ENCODE measurements at places on chromosomes 3 and 15. TPM values are rescaled to one million over a fixed set of nuclear protein-coding genes. Genes with fewer than 3 reads are reported as not detected.

- no peak for DNase-seq
Observed at GRCh38 chr3:136860541-136860940, 1.5 kb upstream of the NCK1 start.

GRCh38 chr15:28147801-28148200 is 48.7 kb upstream of the OCA2 start:
- no peak for DNase-seq

DNA sequence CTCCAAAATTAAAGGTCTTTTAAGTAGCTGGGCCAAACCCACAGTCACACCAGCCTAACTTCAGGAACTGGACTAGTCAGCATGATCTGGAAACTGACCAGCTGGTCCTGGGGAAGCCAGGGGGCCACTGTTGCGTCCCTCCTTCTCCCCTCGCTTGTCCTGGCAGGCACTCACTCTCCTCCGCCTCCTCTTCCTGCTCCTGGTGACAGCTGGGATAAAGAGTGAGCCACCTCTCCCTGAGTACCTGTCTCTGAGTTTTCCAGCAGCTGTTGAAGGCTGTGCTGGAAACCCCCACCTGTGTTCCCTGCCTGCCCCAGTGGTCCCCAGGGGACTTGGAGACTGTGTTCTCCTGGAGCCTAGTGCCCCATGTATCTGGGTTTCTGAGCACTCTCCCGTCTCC is 56.0 kb downstream of the FGD5 start:
- no peak for DNase-seq

DNA sequence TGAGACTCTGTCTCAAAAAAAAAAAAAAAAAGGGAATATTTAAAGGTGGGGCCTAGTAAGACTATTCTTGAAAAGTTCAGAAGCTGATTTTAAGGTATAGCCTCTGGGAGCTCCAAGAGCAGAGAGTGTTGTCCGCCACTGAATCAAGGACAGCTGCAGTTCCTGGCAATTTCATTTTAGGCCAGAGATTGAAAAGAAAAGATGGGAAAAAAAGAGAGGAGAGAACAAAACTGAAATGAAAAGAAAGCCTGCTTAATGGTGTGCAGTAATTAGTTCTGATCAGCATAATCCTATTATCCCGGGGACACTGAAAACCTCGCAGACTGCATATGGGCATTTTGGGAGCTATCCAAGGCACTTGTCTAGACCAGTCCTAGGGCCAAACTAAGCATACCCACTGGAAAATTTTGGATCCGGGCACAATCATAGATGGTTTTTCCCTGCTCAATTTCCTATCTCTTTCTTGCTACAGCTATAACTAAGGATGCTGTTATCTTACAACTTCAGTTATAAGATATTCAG is 43.2 kb downstream of the EHHADH start:
- no peak for DNase-seq

GRCh38 chr3:48426944-48427629 is 2.8 kb downstream of the PLXNB1 start:
- no peak for DNase-seq

DNA sequence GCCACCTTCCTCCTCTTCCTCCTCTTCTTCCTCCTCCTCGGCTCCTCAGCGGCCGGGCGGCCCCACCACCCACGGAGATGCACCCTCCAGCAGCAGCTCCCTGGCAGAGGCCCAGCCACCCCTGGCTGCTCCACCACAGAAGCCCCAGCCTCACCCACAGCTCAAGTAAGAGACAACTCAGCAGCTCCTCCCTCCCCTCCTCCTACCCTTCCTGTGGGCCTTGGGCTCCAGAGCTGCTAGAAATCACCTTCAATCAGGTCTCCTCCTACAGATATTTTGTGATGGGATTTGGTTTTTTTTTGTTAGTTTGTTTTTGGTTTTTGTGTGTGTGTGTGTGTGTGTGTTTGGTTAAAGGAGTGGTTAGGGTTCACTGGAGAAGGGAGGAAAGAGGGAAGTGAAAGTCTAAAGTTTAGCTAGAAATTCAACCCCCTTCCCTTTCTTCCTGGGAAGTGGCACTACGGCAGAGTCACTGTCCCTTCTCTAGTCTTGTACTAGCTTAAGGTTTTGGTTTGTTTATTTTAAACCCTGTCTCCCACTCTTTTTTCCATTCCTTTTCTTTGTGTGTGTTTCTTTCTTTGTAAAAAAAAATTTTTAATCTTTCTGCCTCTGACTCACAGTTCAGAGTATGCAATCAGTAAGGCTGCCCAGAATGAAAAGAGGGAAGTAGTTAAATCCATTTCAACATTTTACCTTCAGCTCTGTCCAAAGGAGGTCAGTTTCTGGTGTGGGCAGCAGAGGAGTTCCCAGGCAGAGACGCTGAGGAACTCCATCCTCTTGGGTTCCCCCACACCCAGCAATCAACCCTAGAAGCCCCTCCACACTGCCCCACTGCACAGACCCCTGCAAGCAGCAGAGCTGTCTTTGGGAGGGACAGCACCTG is 29.0 kb upstream of the TIMP4 start:
- peak; percentile 36 for DNase-seq

DNA sequence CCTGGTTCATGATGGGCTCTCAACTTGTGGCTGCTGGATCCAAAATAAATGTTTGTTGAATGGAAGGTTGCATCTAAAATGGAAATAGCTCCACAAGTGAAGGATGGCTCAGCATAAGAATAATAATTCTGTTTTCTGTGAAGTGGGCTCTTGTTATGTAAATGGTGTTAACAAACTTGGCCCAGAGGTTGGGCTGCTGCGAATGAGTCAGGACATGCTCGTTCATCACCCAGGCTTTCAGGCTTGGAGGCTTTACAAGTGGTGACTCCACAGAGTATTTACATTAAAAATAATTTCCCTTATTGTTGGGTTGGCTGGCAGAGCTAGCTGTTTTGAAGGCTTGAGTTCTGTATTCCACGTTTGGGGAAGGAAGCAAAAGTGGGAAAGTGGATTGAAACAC is 60.5 kb downstream of the ITGB5 start:
- no peak for DNase-seq

- DNase-seq: no peak
Observed at GRCh38 chr3:168858327-168858726, 762.6 kb upstream of the GOLIM4 start.

- DNase-seq: no peak
Observed at GRCh38 chr3:188584162-188584529, 430.2 kb downstream of the LPP start.

DNA sequence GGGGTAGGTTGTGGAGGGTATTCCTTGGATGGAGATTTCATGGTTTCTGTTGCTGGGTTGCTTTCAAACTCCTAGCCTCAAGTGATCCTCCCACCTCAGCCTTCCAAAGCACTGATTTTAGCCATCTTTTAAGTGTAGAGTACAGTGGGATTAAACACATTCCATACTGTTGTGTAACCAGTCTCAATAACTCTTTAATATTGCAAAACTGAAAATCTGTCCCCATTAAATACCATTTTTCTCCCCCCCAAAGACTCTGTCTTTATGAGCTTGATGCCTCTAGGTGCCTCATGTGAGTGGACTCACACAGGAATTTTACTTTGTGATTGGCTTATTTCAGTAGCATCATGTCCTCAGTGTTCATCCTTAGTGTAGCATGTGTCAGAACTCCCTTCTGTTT is 74.7 kb upstream of the ATP10A start:
- DNase-seq: no peak

DNA sequence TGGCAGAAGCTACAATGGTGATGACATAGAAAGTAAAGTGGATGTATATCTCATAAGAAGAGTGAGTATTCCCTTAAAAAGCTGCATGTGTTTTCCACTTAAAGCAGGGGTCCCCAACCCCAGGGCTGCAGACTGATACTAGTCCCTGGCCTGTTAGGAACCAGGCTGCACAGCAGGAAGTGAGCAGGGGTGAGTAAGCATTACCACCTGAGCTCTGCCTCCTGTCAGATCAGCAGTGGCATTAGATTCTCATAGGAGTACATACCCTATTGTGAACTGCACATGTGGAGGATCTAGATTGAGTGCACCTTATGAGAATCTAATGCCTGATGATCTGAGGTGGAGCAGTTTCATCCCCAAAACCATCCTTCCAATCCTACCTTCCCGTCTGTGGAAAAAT is 126.1 kb upstream of the CMC1 start:
- DNase-seq: no peak

DNA sequence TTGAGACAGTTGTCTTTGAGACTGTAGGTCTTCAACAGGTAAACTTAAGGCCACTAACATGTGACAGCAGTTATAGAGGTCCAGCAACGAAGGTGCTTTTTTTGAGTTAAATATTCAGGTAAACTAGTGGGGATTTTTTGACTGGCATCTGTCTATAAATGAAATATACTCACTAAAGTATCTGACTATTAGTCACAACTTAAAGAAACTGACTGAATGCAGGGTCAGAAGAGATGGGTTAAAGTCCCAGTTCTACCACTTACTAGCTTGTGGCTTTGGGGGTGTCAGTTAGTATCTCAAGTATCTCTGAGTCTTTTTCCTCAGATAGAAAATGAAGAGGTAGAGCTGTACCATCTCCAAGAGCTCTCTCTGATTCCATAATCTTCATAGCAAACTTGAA is 18.0 kb downstream of the MIX23 start:
- DNase-seq: no peak

DNA sequence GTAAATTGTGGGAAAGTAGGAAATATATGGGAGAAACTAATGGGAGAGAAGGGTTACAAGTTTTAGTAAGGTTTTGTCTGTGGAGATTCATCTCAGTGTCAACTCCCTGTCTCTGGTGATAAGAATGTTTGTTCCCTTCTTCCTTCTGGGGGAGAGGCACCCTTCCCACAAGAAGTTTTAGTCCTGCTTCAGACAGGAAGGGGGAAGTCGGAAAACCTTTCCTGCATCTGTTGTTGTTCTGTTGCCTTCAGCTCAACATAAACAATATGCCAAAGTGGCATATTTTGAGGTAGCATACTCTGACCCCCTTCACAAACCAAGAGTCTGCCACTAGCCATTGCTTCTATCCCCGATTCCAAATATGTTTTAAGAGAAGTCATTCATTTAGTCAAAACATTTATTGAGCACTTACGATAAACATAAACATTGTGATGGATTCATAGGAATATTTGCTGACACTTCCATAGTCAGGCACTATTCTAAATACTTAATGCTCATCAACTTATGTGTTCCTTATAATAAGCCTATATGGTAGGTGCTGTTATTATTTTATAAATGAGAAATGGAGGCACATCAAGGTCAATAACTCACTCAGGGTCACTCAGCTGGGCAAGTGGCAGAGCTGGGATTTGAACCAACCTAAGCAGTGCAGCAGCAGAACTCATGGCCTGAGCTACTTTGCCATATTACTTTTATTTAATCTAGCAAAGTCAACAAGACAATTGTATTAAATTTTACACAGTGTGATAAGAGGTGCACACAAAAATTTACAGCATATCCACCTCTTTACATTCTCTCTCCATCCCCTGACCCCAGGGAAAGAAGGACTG is 34.2 kb upstream of the TIMP4 start:
- no peak for DNase-seq

- DNase-seq: no peak
Observed at GRCh38 chr3:167497903-167498302, 24.1 kb upstream of the SERPINI2 start.

DNA sequence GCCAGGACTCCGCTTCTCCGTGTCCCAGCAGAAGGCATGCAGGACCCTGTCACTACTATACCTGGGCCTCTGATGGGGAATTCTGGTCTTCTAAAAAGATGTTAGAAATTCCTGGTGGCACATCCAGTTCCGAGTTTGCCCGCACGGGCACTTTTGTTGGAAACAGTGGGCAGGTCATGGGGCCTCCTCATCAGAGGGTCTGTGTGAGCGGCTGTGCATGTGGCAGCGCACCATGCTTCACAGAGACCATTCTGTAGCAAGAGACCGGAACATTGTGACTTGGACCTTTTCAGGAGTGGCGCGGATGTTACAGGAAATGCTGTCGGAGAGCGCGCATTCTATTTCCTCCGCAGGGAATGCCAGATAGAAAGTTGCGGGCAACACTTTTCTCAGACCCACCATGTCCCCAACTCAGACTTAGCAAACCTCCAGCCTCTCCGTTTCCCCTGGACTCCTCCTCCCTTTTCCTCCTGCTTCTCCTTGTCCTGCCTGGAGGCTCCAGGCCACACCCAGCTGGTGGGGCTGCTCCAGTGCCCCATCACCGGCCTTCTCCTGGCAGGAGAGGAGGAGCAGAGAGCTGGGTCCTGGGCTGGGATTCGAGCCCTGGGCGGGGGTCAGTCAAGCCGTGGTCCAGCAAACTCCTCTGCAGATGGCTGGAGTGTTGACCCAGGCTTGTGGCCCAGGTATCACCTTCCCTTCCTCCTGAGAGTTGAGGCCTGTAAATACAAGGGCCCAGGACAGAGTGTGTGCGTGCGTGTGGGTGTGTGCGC is 46.6 kb downstream of the KLF13 start:
- no peak for DNase-seq

DNA sequence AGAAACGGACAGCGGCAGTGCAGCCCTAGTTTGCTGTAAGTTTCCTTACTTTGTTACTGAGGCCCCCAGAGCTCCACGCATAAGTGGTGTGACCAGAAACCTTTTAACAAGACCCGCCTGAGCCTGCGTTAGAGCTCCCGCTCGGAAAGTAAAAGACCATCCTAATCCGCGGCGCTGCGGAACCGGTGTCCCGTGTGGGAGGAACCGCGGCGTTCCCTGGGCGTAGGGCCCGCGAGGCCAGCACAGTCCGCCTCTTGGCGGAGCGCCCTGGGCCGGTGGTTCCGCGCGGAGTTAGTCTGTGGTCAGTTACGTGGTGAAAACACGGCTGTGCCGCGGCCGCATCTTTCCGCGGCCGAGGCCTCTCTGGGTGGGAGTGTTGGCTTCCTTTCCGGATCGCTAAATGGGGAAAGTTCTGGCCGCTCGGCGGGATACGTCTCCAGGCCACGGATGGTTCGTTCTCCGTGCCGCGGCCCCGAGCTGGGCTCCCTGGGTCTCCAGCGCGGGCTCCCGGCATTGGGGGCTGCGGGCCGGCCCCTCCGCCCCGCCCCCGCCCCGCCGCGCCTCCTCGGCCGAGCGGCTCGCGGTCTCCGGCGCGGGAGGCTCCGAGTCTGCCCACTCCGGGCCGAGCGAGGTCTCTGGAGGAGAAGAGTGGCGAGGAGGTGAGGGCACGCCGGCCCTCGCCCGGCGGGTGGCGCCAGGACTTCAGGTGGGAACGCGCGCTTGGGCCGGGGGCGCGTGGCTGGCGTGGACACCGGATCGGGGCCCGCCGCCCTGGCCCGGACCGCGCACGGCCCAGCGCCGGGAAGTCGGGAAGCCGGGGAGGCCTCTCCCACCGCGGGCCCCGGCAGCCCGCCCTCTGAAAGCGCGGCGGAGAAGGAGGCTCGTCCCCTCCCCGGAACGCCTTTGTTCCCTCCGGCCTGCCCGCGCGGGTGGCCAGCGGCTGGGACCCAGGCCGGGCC is 754 bp downstream of the B3GNT5 start:
- peak; percentile 55 for DNase-seq

GRCh38 chr3:64264501-64265109 is 39.3 kb upstream of the PRICKLE2 start:
- no peak for DNase-seq

- no peak for DNase-seq
Observed at GRCh38 chr15:58423205-58423604, 8.6 kb upstream of the LIPC start.

Gene ZNF660
- 1.5 TPM for total RNA-seq

Gene ACSBG1
- total RNA-seq: 0.45 TPM

Gene KCNMB3
- 2.4 TPM for total RNA-seq

Gene FBXL2
- total RNA-seq: 1.6 TPM

Gene ZDHHC3
- total RNA-seq: 152 TPM

All from left colon (tissue), 2 donors.